Inflammatory macrophage (primary cell): ENCODE measurements at places on chromosomes 12 and 14.
A peak's percentile ranks its signal among the peaks of the same experiment; 100 is the strongest.

DNA sequence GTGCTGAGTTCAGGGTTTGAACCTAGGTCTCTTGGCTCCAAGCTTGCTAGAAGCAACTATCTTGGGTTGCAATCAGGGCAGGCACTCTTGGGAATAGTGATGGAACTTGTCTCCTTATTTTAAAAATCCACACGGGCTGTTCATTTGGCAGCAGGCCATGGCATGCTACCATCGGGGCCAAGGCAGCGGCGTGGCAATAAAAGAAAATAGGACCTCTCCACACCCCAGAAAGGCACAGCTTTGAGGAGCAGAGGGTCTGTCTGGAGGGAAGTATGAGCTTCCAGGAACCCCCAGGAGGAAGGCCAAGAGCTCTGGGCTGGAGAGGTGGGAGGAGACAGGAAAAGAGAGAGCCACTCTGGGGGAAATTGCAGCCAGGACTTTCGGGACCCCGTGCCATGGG, 15.3 kb downstream of the RPS6KL1 start:
- DNase-seq = no peak

- DNase-seq = no peak
Observed at GRCh38 chr14:94979891-94980290, 177.4 kb downstream of the DICER1 start.

DNA sequence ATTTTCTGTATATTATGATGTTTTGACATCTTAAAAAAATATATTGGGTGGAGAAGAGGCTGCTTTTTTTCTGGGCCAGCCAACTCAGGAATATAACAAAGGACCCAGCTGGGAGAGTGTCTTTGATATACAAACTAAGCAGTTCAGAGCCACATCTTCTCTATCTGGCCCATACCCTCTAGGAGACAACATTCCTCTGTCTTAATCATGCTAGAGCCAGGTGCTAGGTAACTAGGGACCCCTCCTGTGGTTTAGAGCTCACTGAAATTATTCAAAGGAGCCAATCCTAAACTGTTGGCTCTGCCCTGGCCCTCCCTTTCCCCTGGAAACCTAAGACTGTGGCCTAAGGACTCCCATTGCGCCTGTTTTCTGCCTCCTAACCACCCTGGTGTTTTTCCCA, 193.1 kb upstream of the DIO2 start:
- DNase-seq = no peak

DNA sequence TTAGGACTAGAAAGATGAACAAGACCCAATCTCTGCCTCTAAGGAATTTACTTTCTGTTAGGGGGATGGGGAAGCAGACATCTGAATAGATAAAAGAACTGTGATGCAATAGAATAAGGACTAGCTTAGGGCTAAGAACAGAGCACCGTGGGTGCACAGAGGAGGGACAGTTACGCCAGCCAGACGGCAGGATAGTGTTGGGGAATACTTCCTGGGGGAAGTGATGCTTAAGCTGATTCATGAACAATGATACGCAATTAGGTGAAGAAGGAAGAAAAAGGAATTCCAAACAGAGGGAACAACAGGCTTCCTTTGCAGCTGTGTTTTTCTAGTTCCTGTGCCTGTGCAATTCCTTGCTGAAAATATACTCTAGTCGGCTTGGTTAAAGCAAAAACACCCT, 501.1 kb downstream of the APAF1 start:
- peak; percentile 66 for DNase-seq

- DNase-seq = no peak
Observed at GRCh38 chr12:34602213-34602940, 580.1 kb downstream of the ALG10 start.

GRCh38 chr12:12505544-12506495, 56.8 kb downstream of the DUSP16 start:
- no peak for DNase-seq

DNA sequence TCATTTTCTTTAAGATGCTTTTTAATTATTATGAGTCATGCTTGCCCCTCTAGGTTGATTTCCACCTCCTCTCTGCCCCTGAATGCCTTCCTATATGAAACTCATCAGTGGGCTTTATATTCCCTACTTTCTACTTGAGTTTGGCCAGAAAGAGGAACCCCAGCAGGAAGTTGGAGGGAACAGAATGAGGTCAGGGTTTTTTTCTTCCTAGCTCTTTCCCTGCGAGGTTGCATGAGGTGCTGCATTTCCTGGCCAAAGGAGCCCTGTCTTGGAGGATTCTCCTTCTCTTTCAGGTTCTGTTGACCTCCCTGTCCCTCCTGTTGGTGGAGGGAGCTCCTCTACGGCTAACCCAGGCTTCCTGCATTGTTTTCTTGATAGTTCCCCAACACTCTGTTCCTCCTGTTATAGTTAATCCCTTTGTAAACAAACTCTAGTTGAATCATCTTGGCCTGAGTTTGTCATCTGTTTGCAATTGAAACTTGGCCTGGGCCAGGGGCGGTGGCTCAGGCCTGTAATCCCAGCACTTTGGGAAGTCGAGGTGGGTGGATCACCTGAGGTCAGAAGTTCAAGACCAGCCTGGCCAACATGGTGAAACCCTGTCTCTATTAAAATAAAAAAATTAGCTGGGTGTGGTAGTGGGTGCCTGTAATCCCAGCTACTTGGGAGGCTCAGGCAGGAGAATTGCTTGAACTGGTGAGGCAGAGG, 15.3 kb upstream of the SPIC start:
- DNase-seq = peak; percentile 38

DNA sequence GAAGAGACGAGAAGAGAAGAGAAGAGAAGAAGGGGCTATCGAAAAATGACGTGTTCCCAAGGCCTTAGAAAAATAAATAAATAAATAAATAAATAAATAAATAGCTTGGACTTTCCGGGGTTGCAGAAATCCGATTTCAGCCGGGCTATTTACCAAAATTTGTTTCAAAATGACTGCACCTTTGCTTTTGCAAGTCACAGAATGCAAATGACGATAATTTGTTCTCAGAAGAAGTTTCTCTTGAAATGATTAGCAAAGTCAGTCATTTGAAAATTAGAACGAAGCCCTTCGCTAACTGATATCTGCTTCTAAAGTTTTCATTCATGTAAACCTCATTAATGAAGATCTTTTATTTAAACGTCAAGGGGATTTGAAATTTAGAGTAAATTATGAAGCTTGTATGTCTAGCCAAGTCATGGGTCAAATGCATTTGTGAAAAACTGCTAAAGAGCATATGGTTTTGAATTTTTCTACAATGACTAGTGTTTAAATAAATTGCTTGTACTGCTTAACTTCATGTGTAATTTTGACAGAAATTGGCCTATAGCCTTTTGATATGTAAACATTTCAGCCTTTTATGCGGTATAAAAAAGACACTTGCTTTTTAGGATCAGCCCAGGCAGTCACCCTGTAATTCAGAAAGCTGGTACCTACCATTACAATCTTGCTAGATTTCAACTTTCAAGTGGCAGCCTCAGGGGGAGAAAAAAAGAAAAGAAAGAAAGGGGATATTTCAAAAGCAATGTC, 4.6 kb upstream of the GSC start:
- no peak for DNase-seq

DNA sequence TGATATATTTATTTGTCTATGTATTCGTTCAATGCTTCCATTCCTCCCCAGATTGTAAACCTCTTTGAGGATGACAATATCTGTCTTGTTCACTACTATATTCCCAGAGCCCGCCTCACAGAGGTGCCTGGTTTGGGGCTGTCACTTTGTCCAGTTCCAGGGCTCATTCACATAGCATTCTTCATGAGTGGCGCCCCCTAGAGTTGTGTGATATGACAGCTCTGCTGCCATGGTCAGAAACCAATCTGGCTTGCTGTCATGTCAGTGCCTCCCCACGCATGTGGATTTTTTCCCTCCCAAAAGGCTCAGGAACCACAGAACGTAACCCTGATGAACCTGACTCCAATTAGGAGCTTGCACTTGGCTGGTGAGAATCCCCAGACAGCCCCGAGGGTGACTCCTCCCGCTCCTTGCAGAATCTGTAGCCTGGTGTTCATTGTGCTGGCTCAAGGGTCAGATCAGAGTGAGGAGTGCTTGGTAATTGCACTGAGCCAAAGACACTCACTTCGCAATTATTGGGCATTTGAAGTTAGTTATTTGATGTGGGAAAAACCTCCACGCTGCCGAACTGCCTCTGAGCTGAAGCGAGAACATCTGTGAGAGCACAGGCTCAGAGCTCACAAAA, 145.5 kb downstream of the PTPN11 start:
- no peak for DNase-seq

DNA sequence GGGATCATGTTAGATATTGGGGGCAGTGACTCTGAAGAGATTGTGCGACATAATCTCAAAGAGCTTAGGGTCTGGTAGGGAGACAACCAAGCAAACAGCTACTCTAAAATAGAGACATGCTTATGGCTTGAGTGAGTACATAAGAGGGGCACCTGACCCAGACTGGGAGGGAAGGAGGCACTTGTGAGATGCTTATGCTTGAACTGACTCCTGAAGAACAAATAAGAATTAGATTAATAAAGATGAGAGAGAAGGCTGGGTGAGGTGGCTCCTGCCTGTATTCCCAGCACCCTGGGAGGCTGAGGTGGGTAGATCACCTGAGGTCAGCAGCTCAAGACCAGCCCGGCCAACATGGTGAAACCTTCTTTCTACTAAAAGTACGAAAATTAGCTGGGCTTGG, 19.1 kb downstream of the TMTC2 start:
- DNase-seq = no peak

DNA sequence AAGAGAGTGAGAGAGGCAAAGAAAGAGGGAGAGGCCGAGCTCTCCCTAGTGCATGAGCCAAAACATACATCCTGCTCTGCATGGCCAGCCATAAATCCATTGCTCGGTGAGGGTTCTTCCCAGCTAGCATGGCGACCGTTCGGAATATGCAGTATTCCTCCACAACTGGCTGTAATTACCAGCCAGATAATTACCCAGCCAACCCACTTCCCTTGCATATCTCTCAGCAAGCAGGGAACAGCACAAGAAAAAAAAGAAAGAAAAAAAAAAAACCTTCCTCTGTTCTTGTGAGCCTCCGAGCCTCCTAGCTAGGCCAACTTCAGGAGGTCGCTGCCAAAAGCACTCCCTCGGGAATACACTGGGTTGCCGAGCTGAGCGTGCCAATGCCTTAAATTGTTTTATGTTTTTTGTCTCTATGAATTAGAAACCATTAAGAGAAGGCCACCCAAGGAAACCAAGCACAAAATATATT, 567.9 kb downstream of the MED13L start:
- DNase-seq = no peak

DNA sequence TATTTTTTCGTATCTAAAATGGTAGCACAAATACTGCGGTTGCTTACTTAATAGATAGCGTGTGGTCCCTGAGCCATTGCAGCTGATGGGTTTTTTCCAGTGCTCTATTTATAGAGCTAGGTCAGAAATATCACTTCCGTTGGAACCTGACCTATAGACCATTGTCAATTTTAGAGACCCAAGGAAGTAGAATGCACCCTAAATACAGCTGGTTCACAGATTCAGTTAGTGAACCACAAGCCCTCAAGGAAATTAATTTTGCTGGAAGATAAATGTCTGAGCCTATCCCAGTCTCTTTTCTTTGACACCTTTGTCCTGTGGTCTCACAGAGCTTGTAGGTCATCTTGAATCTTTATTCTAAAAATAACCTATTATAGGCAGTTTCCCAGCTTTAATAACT, 391.0 kb downstream of the ZFP36L1 start:
- DNase-seq = no peak

DNA sequence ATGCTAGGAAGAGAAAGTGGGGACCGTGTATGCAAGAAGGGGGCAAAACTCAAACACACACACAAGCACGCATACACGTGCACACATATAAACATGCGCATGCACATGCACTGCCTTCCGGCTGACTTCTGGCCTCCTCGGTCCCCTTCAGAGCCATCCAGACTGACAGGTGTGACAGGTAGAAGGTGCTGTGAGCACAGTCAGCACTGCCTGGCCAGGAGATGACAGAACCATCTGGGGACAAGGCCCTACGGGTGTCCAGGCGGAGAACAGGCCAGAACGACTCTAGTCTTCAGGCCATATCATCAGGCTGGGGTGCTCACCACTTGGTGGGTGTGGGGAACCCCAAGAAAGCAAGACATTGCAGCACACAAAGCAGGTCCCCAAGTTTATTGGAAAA, 7.3 kb downstream of the KRT83 start:
- no peak for DNase-seq

- DNase-seq = no peak
Observed at GRCh38 chr14:100096656-100097055, 31.4 kb downstream of the EVL start.

GRCh38 chr14:65027127-65027799, 40.6 kb downstream of the FNTB start:
- no peak for DNase-seq

- DNase-seq = no peak
Observed at GRCh38 chr12:115771065-115771464, 506.4 kb downstream of the MED13L start.
